Cardiac muscle cell (in vitro differentiated cells and primary cell): ENCODE measurements at places on chromosomes 4 and X. TPM values are rescaled to one million over a fixed set of nuclear protein-coding genes. Genes with fewer than 3 reads are reported as not detected.

The FOXO4 gene
- polyA plus RNA-seq: 7.8 and 14.5 TPM in 2 replicates

The FATE1 gene
- polyA plus RNA-seq: not detected in 2 replicates

DNA sequence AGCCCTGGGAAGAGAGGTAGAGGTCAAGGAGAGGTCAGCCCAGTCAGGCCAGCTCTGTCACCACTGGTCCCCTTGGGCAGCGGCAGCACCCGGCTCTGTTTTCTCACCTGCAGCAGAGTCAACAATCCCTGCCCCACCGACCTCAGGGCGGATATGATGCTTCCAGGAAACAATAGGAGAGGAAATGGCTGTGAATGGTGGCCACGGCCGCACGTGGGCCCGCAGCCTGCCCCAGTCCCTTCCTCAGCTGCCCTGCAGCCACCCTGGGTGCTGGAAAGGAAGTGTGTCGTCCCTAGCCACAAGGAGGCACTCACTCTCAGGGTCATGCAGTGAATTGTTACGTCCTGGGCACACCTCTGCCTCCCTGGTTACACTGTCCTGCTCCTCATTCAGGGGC lies 92.5 kb upstream of the ENPP6 start:
- no peak for DNase-seq

GRCh38 chr4:19051831-19052230 lies 1030.3 kb upstream of the LCORL start:
- no peak for DNase-seq

The GPR50 gene
- 0.24 TPM in 1 of 2 replicates, not detected in the other for polyA plus RNA-seq

DNA sequence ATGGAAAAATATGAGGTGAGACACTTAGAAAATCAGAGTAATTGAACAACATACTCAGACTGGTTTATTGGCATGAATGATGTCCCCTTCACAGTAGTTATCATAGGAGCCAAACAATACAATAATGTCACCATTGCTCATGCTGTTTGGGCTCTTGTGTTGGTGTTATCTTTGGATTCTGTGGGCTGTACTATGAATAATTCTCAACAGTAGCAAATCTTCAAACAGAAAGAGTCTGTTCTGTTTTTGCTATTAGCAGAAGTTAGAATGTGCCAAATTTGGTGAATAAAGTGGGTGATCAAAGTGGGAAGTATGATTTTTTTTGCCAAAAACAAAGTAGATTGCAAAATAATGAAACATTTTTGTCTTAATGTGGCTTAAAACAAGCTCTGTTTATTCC lies 58.3 kb downstream of the GRID2 start:
- no peak for DNase-seq

The MCF2 gene
- 0.15 TPM in 1 of 2 replicates, not detected in the other for polyA plus RNA-seq

The USP51 gene
- 1.4 and 2.6 TPM in 2 replicates for polyA plus RNA-seq

- DNase-seq: peak; percentile 15
Observed at GRCh38 chr4:7978489-7978888, 38.8 kb upstream of the AFAP1 start.

The AR gene
- polyA plus RNA-seq: 0.24 and 0.93 TPM in 2 replicates

The CD38 gene
- 0.69 TPM in 1 of 2 replicates, not detected in the other for polyA plus RNA-seq

- DNase-seq: peak; percentile 28
Observed at GRCh38 chr4:105715692-105716278, 7.2 kb downstream of the GSTCD start.

The FGG gene
- polyA plus RNA-seq: 0.68 TPM in 1 of 2 replicates, not detected in the other

- DNase-seq: no peak
Observed at GRCh38 chr4:171639540-171639939, 173.7 kb upstream of the GALNTL6 start.

- DNase-seq: no peak
Observed at GRCh38 chrX:124018023-124018422, 56.5 kb downstream of the STAG2 start.

The RP2 gene
- polyA plus RNA-seq: 3.8 and 5.4 TPM in 2 replicates

The TNIP3 gene
- not detected in 2 replicates for polyA plus RNA-seq

DNA sequence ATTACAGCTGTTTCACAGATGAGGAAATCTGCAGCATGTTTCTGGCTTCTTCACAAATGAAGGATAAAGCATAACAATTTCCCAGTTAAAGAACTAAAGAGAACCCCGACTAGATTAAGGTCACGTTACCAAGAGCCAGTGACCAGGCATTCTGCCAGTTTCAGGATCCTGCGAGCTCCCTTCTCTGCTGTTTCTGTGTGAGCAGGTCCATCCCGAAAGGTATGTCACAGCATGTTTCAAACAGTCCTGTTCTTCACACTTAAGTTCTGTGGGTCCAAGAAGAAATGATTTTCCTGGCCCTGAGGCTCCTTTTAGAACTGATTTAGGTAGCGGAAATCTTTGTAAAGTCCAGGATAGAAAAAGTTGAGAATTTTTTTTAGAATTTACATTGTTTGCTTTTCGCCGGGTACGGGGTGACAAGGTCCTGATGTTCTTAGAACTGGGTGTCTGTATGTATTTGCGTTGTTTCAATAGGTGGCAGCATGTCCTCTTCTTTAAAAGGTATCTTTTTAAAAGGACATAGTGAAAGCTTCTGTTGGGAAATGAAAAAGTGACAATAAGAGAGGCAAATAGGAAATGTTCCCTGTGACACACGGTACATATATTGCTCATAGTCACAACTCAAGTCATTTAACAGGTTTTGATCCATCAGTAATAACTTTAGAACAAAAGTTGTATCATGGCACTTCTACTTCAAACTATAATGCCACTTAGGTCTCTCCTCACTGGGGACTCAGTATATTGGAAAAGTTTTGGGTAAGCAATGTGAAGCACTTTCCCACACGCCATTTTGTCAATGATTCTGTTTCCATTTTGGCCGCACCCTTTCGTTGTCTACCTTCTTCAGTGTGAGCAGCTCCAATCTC lies 18.4 kb downstream of the IL21 start:
- DNase-seq: peak; percentile 72

DNA sequence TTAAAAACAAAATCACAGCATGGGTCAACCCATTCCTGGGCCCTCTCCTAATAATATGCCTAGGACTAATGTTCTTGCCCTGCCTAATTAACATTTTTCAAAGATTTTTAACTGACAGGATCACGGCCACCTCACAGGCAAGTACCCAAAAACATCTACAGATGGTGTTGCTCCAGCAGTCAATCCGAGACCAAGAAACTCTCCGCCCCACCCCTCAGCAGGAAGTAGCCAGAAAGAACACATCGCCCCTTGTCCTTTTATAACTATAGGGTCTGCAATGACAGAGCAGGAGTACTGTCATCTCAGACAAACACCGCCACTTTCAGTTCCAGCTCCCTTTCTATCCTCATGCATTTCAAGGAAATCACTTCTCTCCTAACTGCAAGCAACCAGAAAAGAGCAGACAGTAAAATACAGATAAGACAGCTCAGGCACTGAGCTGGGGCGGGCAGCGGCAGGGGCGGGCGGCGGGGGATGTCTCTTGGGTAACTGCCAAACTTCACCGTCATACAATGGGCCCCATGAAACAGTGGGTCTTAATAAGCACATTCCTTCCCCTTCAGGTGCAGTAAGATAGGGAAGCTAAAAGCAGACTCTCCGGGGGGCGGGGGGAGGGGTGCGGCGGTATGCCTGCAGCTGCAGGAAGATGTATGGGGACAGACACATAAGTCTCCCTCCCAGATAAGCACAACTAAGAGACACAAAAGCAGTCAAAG lies 67.4 kb downstream of the ZNF182 start:
- peak; percentile 49 for DNase-seq

DNA sequence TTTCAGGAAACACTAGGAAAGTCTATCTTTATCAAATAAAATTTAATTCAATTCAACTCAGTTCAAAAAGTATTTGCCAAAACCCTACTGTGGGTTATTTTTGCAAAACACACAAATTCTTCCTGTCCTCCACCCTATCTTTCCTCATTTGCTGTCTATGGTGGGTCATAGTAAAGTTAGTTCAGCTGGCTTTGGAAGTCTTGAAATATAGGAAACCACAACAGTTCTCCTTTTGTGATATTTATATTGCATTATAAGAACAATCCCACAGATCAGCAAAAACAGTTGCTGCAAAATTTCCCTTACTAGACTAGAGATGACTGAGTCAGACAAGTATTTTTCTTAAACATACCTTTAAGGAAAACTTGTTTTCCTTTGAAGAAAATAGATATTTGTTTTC lies 22.2 kb downstream of the CYBB start:
- DNase-seq: peak; percentile 32

The COX7B2 gene
- polyA plus RNA-seq: not detected in 2 replicates

The MAOB gene
- 2.6 and 6.3 TPM in 2 replicates for polyA plus RNA-seq

DNA sequence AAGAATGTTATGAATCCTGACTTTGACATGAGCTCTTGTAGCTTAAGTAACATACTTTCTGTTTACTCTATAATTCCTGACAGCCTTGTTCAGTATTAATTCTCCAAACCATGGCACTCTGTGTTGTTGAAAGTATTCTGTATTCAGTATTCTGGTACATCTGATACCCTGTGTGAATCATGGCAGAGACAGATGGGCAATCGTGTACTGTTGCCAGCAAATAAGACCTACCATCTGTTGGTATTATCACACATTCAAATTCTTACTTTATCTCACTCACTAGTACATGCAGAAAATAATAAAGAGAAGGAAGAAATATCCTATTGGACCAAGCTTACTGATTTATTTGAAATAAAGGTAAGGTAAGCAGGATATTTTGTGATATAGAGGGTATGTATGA lies 7.9 kb downstream of the MBTPS2 start:
- no peak for DNase-seq

The SPIN4 gene
- 5.0 and 6.9 TPM in 2 replicates for polyA plus RNA-seq

DNA sequence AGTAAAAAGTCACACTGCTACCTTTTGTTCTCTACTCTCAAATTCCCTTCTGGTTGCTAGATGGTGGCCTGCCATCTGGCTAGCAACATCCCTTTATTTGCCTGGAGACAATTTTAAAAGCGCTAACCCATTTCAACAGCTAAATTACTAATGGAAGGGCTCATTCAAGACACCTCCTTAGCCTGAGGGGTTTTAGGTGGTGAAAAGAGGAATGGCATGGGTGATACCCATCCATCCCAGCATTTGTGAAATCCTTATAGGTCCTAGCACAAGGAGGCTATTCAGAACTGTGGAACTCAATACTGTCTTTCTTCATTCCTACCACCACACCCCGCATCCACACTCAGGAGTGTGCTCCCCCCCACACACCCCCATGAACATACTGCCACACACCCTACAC lies 33.5 kb downstream of the ARHGEF9 start:
- DNase-seq: no peak

GRCh38 chr4:8613421-8614364 lies 21.1 kb downstream of the CPZ start:
- DNase-seq: no peak

- no peak for DNase-seq
Observed at GRCh38 chr4:111648056-111648455, 497.2 kb upstream of the FAM241A start.

GRCh38 chr4:26083987-26084386 lies 170.0 kb downstream of the SMIM20 start:
- peak; percentile 45 for DNase-seq

- no peak for DNase-seq
Observed at GRCh38 chr4:87204559-87204958, 15.9 kb downstream of the KLHL8 start.

- no peak for DNase-seq
Observed at GRCh38 chr4:123652476-123652875, 255.9 kb downstream of the SPRY1 start.

The EDA2R gene
- polyA plus RNA-seq: 4.0 and 5.0 TPM in 2 replicates

DNA sequence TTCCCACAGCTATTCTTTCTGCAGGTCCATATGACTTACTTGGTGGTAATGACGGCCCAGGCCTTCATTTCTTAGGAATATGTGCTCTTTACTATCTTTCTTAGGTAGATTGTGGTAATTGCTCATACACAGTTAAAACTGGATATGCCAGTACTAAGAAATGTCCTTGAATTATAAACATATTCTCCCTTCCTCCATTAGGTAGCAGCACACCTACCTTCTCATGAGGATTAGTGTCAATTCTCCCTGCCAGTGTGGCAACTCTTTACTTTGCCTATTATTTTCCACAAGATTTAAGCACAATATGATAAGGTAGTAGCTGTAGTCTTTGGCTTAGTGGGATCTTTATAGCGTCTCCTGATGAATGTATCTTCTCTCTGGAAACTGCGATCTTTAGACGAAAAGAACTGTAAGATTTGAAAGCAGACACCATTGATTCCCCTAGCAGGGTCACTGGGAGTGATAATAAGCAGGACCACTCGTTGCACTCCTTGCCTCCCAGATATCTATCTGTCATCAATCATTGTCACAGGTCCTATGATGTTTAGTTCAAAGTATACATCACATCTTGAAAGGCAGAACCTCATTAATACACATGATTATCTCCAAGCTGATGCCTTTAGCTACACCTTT lies 1240.7 kb downstream of the C4orf33 start:
- peak; percentile 27 for DNase-seq

DNA sequence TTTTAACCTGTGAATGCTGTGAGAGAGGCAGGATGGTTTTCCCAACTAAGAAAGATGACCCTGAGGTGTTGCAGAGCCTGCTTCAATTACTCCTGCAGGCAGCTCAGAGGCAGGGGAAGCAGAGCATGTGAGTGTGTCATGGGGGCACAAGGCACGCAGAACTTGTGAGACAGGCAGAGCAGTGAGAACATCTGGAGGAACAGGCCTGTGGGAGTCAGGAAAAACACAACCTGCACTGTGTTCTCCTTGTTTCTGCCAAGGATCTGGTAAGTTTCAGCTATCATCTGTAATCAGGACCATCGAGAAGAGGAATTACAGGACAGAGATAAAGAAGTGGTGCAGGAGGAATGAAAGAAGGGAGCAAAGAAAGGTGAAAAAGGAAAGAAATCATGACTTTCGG lies 741.8 kb upstream of the INTU start:
- peak; percentile 5 for DNase-seq

The SMARCA1 gene
- 83.6 and 130 TPM in 2 replicates for polyA plus RNA-seq

- no peak for DNase-seq
Observed at GRCh38 chr4:164606478-164606877, 147.5 kb upstream of the SMIM31 start.

The CCDC160 gene
- 19.0 and 22.1 TPM in 2 replicates for polyA plus RNA-seq

- no peak for DNase-seq
Observed at GRCh38 chrX:54446084-54446483, 5.9 kb downstream of the TSR2 start.

DNA sequence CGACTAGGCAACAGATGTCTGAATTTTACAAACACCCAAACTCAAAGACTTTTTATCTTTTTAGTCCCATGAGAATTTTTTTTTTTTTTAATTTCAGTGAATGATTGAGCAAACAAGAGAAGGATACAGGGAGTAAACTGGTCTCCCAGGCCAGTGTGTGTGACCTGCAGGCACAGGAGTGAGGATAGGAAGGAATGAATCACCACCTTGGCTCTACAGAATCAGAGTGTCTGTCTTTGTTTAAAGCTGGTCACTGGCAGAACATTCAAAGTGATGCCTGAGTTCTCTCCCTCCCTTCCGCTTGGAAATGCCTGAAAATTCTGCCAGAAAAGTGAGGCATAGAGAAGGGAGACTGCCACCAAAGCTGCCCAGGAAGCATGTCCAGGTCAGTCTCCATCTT lies 69.5 kb downstream of the PARM1 start:
- DNase-seq: no peak

GRCh38 chrX:26954029-26954428 lies 509.1 kb downstream of the PPP4R3C start:
- no peak for DNase-seq
